ENCODE measurements at places on chromosomes 1 and 21.

DNA sequence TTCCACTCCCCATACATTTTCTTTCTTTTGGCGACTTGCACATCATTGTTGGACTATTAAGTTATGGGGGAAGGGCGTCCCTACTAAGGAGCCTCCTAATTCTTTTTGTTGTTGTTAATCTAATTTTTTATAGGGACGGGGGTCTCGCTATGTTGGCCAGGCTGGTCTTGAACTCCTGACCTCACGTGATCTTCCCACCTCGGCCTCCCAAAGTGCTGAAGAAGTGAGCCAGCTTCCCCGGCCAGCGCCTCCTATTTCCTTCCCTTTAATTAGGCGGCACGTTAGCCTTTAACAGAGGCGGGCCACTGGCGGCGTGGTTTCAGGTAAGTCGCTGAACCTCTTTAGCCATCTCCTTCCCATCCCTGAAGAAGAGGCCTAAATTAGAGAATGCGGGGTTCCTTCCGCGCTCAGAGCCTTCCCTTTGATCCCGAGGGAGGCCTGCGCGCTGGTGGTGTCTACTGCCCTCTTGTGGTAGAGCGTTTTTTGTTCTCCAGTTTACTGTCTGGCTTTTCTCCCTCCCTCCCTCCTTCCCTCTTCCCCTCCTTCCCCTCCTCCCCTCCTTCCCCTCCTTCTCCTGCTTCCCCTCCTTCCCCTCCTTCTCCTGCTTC lies 38.1 kb downstream of the TNFRSF9 start:
- peak; percentile 85 for DNase-seq

- peak; percentile 92 for DNase-seq
These were observed 79.6 kb downstream of the PLXNA2 start for GRCh38 chr1:208164609-208165008.

- no peak for DNase-seq
These were observed 1.7 kb upstream of the MIB2 start for GRCh38 chr1:1613509-1614082.

DNA sequence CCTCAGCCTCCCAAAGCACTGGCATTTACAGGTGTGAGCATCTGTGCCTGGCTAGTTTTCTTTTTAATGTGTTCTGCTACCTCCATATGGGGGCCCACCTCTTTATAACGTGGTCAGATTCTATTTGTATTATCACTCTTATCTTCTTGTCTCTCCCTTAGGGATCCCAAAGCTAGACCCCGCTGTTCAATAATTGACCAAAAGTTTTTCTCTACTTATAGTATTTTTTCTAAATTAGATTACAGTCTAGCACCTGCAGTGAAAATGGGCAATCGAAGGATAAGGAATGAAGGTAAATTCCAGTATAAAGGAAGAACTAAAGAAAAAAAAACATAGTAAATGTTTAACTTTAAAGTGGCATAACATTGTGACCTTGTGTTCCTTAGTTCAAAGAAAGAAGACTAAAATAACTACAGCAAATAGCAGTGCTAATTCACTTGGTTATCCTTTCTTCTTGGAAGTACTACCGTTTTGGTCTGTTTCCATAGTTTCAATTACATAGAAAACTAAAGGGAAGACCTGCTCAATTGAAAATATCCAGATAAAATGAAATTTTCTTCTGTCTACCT lies 24.1 kb downstream of the NFYC start:
- no peak for DNase-seq

DNA sequence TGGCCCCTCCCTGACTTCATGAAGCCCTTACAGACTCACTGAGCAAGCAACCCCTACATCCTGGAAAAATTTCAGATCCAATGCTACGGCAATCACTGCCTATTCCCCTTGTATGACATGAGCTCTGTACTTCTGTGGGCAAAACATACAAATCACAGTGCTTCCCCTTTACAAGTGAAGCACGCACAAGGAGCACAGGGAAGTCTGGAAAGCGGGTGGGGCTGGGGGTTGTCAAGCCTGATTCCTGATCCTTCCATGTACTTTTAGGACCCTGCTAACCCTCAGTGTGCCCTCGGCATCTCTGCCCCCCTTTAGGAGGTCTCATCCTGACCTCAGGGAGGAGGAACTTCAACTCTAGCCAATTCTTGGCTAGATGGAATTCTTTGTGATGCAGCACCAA lies 405.7 kb upstream of the POU3F1 start:
- DNase-seq = no peak

DNA sequence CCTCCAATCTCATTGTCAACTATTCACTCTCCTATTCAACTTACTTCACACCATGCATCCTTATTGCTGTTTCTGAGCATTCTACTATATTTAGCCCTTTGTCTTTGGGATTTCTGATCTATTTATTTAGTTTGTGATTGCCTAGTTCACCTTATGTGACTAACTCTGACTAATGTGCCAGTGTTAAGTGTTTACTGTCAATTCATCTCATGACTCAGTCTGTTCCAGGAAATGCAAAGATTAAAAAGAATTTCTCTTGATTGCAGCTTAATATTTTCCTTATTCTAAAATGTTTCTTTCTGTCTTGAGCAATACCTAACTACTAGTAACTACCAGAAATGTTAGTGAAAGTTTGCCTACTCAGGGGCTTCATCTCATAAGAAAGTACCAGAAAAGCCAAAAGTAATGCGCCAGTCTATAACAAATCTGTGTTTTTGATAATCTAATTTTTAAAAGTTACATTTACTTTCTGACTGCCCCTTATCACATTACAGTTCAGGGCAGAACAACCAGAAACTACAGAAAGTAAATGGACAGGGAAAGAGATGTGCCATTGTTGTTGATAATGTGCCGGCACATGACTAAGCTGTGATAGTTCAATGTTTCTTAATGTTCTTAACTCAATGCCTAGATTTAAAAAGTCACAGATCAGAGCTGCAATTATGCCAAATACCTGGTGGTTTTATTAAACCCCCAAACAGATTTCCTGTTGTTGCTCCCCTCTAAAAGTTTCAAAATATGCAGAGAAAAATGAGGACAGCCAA lies 556.5 kb downstream of the PTBP2 start:
- DNase-seq = no peak

DNA sequence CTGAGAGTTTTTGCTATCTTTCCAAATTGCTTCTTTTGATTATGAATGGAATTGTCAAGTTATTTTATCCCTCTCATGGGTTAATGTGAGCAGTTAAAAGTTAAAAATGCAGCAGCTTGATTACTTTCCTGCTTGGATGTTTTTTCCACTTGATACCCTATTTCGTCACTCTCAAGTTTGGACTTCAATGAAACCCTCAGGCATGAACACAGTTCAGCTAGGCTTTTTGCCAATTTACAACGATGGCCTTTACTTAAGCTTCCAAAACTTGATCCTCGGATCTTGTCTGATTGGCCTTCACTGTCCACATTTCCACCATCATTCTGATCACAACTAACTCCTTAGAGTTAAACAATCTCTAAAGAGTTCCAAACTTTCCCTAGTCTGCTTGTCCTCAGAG lies 752.4 kb upstream of the PRMT6 start:
- DNase-seq = no peak

DNA sequence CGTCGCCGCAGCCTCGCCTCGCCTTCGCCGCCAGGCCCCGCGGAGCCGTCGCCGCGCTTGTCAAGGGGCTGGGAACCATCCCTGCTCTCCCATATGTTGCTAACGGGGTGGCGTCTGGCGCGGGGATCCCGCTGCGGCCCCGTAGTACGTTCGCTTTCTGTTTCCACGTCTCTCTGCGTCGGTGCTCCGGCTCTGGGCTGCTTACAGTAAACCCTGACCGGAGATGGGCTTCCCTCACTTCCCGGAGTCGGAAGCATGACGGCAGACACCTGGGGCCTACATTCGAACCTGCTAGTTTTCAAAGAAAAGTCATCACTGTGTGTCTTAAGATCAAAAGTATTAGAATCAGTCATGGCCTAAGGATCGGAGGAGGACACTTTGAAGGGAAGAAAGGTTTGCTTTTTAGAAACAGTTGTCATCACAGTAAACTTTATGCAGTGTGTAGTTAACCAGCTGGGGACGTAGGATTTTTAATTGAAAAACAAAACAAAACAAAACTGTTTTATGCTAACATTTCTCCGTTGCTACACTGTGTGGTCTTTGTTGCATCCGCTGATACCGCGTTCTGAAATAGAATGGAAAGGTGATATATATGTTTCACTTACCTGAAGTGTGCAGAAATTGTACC lies 69.0 kb downstream of the SLC35A3 start:
- DNase-seq = peak; percentile 79

DNA sequence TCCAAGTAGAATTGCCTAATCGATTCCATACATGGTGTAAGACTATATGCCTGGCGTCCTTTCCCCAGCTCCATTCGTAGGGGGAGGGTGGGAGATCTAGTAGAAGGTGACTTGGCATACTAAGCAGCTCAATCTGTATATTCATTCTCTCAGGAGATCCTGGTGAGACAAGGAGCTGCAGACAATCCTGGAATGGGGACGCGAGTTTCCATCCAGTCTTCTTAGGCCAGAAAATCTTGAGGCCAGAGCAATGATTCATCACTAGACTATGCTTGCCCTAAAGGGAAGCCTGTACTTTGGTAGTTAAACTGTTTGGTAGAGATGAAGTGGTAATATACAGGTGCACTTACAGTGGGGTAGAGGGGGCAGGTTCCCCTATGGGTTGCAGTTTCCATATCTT lies 468.7 kb downstream of the ADGRL2 start:
- no peak for DNase-seq

DNA sequence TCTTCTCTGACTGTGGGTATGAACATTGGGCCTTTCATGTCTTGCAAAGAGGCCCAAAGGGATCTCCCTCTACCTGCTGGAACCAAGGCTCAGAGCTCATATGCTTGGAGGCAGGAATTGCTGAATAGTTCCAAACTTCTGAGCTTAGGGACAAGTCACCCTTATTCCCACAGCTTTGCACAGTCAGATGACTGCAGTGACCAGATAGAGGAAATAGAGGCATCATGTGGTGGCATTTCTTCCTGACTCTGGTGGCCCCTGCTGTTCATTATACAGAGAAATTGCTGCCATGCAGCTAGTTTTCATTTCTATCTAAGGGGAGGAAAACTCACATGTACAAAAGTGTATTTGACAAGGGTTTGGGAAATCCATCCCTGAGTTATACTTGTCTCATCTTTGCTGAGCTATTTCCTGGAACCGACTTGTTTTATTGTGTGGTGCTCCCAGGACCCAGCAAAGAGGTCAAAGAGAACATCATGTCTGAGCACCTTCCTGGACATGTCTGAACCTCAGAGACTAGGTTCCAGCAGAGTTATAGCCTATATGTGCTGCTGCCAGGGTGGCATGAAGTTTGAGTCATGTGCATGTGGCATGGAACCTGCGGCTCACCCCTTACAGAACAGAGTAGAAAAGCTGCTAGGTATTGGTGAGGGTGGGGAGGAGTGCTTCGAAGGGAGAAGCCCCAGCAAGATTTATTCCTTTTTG lies 131.2 kb downstream of the PIK3R3 start:
- DNase-seq = peak; percentile 17

DNA sequence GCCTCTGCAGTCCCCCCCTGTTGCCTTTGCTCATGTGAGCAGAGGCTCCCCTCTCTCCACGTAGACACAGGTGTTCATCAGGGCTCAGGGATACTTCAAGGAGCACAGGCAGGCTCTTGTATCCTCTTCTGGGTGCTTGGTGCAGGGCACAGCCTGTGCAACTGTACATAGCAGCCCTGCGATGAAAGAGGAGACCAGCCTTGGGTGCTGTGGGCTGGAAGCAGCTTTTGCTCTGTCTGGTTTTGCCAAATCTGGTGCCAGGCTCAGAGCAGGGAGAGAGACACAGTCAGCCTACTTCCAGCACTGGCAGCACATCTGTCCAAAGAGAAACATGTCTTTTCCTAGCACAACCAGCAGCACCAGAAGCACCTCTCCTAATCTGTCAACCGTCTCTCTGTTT lies 132.1 kb downstream of the ETS2 start:
- no peak for DNase-seq

GRCh38 chr1:182444497-182444896 lies 5.4 kb upstream of the RGSL1 start:
- peak; percentile 15 for DNase-seq

- DNase-seq = peak; percentile 93
These were observed 7.1 kb upstream of the CPLANE2 start for GRCh38 chr1:16243936-16244649.

- DNase-seq = peak; percentile 67
These were observed 447 bp downstream of the RUNX3 start for GRCh38 chr1:24929398-24930259.

- DNase-seq = no peak
These were observed 5.5 kb downstream of the SDCCAG8 start for GRCh38 chr1:243261390-243261789.

DNA sequence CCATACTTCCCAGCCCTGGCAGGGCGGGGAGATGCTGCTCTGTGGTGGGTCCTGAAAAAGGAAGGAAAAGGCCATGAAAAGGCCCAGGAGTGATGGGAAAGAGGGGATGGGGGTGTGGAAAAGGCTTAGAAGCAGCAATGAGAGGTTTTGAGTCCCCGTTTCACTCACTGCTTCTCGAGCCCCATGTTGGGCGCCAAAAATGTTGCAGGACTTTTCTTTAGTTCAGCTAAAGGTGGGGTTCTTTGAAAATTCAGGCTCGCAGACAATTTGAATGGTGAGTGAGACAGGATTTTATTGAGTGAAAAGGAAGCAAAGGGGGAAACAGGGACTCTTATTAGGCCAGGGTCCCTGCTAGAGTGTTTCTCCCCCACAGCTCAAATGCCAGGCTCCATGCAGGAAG lies 93.1 kb downstream of the MRPS6 start:
- DNase-seq = peak; percentile 20

DNA sequence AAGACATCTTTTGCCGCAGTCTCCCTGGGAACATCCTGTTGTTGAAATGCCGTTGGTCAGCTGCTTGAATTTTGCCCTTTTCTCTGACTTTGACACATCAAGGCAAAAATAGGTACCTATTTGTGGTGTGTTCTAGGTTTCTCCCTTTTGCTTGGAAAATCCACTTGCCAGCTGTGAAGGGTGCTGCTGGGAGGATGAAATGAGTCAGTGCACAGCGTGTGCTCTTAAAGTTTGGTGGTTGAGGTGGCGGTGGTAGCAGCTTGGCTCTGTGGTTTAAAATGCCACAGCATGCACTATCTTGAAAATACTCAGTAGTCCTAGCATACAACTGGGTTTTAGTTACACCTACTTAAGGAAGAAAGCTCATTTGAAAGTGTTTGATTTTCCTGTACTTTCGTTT lies 183.8 kb downstream of the DHRS3 start:
- peak; percentile 77 for DNase-seq

DNA sequence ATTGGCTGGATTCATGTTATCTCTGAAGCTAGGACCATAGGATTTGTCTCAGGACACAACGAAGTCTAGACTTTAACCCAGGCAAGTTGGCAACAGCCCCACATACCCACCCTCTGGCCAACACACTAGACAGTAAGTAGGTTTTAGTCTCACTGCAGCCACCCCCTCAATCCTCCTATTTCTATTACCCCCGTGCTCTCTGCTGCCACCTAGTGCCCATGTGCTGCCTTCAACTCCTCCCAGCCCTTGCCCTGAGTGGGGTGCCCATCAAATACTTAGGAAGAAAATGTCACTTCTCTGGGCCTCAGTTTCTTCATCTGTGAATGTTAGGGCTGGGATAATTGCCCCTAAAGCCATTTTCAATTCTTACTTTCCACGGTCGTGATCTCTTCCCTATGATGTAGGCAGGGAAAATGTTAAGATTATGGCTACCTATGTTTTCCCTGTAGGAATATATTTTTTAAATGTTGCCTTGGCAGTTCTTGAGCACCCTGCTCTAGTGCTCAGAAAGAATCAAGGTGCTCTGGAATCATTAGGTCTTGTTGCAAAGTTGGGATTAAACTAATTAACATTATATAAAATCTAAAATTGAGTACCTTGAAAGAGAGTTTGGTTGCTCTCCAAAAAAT lies 213.0 kb downstream of the LMX1A start:
- peak; percentile 67 for DNase-seq
